ENCODE measurements at places on chromosomes 16 and 17.
A peak's percentile ranks its signal among the peaks of the same experiment; 100 is the strongest.

DNA sequence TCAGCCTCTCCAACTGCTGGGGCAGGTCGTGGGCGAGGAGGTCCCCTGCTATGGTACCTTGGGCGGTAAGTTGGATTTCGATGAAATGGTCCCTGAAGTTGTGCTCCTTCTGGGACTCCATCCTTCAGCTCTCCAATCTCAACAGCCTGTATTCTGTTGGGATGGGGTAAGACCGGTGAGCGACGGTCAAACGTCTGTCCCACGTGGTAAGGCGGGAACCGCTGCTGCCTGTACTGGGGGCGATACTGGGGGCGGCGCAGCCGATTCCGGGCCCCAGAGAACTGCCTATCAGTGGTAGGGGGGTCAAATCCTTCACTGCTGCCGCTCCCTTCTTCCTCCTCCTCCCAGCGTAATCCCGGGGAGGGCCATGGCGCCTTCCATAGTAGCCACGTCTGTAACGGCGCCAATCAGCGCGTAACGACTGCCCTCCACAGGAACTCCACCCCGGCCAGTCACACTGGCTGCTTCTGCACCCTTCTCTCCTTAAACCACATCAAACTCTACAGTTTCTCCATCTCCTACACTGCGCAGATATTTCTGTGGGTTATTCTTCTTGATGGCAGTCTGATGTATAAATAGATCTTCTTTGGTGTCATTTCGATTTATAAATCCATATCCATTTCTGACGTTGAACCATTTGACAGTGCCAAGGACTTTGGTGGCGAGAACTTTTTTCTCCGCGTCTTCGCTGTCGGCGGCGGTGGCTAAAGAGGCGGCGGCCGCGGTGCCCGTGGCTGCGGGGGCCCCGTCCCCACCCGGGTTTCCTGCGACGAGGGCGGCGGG, 41.1 kb downstream of the AHSP start:
- DNase-seq = no peak

DNA sequence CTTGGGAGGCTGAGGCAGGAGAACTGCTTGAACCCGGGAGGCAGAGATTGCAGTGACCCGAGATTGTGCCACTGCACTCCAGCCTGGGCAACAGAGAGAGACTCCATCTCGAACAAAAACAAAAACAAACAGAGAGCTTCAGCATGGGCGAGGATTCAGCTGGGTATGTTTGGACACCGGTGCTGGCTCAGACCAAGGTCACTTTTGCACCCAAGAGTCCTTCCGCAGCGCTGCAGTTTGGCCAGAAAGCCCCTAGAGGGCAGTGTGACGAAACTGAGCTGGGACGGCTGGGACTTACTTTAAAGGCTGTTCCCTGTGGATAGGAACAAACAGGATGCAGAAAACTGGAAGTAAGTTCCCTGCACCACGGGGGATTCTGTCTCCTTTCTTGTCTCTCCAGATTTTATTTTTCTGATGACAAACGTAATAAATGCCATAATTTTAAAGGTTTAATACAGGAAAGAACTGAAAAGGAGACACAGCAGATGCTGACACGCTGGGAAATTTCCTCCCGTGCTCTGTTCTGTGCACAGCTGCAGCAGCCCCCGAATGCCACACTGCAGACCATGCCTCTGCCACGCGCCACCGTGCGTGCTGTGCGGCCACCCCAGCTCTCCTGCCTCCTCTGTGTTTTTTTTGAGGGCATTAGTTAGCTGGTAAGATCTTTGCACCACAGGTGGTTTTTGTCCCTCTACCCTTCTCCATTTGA, 25.2 kb upstream of the USP36 start:
- peak; percentile 70 for DNase-seq

DNA sequence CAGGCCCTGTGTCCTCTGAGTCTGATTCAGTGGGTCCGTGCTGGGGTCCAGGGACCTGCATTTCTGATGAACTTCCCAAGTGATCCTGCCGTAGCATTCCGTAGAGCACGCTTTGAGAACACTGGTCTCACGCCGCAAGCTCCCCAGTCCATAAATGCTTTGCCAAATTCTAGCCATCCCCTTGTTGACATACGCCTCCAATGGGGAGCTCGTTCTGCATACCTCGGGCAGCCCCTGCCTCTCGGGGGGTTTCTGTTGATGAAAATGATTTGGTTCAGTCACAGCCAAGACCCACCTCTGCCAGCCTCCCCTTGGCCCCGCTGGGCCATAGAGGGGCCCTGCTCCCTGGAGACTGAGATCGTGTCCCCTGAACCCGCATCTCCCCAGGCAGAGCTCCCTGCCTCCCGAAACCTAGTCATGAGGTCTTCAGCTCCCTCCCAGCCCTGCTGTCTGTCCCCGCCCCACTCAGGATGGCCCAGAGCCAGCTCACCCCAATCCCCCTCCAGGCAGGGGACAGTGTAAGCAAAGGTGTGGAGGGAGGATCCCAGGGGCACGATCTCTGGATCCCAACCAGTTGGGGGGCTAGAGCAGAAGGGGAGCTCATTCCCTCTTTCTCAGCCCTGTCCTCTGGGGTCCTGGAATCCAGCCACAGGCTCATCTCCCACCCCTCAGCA, 16.2 kb upstream of the SPNS2 start:
- no peak for DNase-seq

DNA sequence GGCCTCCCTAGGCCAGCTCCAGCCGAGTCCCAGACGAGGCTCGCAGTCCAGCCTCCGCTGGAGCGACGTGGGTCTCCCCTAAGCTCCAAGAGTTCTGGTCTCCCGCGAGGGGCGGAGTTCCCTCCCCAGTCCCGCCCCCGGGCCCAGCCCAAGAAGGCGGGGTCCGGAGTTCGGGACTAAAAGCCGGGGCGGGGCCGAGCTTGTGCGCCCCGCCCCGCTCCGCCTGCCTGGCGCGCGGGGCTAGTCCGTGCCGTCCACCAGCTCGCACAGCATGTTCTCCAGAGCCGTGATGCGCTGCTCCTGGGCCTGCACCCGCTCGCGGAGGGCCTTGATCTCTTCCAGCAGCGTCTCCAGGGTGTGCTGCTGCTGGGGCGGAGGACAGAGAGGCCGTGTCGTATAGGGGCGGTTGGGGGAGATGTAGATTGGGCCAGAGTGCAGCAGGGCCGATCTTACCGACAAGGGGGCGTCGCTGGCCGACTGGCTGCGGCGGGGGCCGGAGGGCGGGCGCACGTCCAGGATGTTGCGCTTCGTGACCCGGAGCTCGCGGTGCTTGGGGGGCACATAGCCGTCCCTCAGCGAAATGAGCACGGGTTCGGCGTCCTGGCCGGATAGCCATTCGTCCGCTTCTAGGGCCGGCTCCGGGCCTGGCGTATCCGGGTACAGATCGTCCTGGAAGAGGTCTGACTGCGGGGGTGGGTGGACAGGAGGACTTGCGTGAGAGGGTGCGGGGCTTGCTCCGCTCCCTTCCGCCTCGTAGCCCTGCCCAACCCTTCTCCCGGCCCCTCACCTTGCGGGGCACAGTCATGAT, 7.0 kb downstream of the CORO6 start:
- DNase-seq = peak; percentile 87

- no peak for DNase-seq
Measured at GRCh38 chr17:9897372-9897968, 7.6 kb downstream of the RCVRN start.

DNA sequence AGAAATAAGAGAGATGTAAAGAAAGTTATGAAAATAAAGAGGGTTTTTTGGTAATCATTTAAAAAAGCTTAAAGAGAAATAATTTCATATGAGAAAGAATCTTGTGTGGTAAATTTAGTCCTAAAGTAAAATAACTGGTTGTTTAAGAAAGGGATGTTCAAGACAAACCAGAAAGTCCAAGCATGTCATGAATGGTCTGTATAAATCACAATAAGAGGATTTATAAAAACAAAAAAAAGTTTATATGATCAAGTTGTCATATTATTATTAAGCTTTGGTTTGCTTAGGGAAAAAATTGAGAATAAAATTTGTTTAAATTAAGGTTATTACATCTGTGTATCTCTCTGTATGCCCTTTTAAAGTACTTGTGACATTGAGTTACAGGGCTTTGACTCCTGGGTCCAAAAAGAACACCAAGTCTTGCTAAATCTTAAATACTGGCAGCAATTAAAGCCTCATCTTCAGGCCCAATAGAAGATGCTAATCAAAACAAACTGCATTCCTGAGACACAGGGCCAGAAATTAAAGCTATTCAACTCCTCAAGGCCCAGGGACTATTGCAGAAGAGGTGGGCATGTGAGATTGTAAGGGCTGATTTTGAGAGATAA, 15.6 kb upstream of the TRIM25 start:
- no peak for DNase-seq

DNA sequence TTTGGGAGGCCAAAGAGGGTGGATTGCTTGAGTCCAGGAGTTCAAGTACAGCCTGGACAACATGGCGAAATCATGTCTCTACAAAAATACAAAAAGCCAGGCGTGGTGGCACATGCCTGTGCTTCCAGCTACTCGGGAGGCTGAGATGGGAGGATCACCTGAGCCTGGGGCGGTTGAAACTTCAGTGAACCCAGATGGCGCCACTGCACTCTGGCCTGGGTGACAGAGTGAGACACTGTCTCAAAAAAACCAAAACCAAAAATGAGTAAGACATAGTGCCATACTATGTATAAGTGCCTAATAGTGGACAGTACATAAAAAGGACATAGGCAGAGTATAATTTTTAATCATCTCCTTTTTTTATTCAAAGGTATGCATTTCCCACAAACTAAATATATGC, 4.0 kb downstream of the CTC1 start:
- DNase-seq = peak; percentile 50

DNA sequence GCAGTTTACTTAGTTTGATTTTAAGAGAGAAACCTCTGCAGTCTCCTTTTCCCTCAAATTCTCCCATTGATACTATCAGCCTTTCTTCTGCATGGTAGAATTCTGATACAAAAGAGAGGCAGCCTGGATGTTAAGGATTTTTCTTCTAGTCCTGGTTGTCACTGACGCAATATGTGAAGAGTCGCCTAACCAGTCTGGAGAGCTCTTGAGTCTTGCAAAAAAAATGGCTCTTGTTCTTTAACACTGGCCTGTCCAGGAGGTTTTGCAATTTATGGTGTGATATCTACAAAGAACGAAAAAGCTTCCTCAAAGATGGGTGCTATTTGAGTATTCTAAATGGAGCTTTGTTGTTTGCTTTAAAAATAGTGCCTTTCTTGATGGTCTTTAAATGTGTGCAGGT, 28.9 kb downstream of the COX10 start:
- DNase-seq = no peak

DNA sequence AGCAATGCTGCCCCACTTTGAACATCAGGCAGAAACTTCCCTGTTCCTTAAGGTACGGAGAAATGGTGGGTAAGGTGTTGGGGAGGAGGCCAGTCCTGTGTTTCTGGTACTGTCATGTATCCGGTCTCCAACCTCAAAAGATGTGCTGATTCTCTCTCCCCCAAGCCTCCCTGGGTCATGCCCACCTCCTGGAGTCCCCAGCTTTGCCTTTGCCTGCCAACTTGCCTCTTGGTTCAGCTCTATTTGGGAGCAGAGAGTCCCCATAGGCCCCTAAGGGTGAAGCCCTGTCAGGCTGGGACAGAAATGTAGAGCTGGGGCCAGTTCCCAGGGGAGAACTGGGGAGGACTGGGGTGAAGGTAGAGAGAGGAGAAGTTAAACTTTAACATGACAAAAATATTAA, 1.6 kb upstream of the TBX21 start:
- DNase-seq = no peak

- DNase-seq = no peak
Measured at GRCh38 chr16:23537390-23537789, 19.8 kb downstream of the EARS2 start.

DNA sequence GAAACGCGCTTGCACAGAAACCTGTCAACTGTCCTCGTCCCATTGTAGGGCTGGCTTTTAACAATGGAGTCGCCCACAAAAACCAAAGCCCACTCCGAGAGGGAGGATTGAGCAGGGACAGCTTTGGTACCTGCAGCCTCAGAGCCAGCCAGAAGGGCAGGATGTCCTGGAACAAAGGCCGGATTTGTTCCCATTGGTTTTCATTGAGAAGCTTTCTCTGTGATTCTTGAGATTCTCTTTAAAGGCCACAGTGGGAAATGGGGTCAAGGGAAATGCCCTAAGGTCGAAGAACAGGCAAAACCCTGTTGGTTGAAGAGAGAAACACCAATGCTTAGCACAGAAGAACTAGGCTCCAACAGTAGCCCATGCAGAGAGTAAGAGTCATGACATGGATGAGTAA, 65.4 kb downstream of the C16orf78 start:
- DNase-seq = no peak

DNA sequence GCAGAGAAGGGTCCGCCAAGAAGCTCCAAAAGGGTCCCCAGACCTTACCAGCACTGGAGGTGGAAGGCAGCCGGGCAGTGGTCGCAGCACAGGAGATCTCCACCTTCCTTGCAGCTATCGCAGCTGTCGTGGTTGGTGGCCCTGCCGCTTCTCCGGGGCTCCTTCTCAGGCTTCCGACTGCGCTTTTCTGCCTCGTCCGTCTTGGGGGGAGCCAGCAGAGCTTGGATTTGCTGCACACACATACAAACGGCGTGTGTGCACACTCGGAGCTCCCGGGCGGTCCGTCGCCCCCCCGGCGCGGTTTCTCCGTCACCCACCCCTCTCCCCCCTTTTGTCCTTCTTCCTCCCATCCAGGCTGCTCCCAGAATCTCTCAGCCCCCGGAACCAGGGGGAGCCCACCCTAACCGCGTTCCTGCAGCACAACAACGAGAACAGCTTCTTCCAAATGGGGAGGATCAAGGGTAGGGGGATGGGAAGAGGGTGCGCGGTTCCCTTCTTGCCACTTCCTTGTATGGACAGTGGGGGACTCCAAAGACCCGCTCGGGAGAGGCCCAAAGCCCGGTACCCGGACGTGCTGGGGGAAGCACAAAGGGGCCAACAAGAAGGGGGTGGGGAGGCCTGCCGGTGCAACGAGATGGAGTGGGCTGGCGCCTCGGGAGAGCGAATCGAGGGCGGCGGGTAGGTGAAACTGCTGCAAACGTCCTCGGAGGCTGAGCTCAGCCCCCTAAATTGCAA, 1.1 kb downstream of the PHF12 start:
- peak; percentile 62 for DNase-seq

- DNase-seq = no peak
Measured at GRCh38 chr17:18008496-18009268, 30.3 kb downstream of the ATPAF2 start.

DNA sequence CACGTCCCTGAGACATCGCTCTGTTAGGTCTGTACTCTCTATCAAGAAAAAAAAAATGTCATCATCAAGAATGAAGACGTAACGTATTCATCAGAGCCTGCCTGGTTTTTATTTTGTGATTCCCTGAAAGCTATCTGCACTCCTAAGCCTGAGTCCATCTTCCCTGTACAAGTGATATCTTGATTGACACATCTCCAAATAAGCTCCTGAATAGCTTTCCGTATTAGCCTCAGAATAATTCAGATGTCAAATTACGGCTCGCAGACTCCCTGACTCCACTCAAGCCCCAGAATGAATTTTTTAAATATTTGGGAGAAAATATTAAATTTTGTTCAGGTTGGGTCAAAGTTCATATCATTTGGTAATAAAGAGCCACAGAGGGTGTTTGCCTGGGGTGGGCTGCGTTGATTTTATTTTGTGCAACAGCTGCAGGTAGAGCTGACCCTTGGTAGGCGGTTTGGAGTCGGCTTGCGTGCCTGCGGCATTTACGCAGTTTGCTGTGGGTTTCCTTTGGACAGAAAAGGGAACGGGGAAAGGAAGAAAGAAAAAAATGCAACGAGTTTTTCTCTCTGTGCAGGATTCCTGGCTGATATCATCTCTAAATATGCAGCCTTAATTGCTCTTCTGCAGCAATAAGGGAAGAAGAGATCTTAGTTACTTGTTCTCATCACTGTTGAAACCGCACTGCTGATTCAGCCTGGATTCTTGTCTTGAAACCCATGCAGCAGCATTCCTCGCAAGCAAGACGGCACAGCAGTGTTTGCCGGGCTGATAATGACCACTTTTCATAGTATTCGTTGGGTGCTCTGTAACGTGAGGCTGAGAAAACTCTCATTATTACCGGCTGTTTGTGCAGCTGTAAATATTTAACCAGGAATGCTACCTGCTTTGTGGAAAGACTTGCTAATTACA, 114.7 kb downstream of the IRX3 start:
- DNase-seq = no peak

GRCh38 chr17:41748275-41748674, 13.8 kb upstream of the HAP1 start:
- DNase-seq = no peak
